Activated T-helper 2 cell treated with anti-CD3 and anti-CD28 coated beads, Interferon-gamma antibody, Interleukin-2, Interleukin-4, amounts not matched to agents 10 μg/mL and 5 μg/mL and 100 μg/mL, durations not matched to agents 14 hours and 24 hours and 36 hours (primary cell): ENCODE measurements at places on chromosomes 6 and 20. TPM values are rescaled to one million over a fixed set of nuclear protein-coding genes. Genes with fewer than 3 reads are reported as not detected.

DEFB126 gene
- not detected in 2 replicates for total RNA-seq

KCNB1 gene
- 0.05 TPM in 1 of 2 replicates, not detected in the other for total RNA-seq

RIPPLY2 gene
- not detected in 2 replicates for total RNA-seq

CDH4 gene
- not detected in 2 replicates for total RNA-seq

LIN28B gene
- total RNA-seq: 0.05 TPM in 2 replicates

- no peak for DNase-seq
Measured at GRCh38 chr20:22080985-22081384, 375.5 kb downstream of the PAX1 start.

GRCh38 chr20:48295445-48295903, 510.2 kb upstream of the SULF2 start:
- no peak for DNase-seq

- DNase-seq: peak; percentile 26
Measured at GRCh38 chr6:41066867-41067304, 5.3 kb downstream of the OARD1 start.

GRCh38 chr6:42963855-42964605, 3.5 kb downstream of the GNMT start:
- DNase-seq: no peak

- no peak for DNase-seq
Measured at GRCh38 chr6:74899416-74899815, 306.4 kb downstream of the COL12A1 start.

DNA sequence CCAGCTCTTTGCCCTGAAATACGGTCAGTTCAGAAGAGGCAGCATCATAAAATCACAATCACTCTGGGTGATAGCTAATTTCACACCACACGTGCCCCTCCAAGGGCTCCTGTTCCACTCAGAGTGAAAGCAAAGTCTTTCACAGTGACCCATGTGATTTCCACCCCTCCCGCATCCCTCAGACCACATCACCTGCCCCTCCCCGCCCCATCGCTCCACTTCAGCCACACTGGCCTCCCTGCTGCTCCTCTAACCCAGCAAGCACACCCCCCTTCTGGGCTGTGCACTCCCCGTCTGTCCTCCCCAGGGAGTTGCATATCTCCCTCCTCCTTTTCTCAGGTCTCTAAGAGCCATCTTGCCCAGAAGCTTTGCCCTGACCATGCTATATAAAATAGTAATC, 74.5 kb downstream of the PSMG4 start:
- no peak for DNase-seq

DNA sequence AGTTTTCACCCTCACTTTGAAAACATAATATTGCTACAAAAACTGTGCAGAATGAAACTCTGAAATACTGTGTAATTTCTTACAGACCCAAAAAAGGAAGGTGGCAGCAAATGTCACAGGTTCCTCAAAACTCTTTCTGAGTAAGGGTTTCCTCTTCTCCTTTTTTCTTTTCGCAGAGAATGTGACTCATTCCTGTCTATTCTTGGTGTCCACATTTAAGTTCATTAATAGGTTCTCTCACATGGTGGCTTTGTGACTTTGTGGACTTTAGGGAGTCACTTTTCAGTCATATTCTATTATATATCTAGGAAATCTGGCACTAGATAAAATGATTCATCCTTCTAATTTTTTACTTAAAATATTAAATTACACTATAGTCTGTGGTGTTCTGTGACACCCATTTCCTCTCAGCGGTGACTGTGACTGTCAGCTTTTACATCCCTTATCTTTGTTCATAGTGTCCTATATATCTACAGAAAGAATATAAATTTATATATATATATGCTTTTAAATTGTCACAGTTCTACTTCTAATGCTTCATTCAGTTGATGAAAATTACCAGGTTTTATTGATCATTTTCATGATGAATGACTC, 126.8 kb upstream of the HCRTR2 start:
- DNase-seq: no peak

GRCh38 chr6:3712827-3713665, 38.5 kb downstream of the PXDC1 start:
- no peak for DNase-seq

DNA sequence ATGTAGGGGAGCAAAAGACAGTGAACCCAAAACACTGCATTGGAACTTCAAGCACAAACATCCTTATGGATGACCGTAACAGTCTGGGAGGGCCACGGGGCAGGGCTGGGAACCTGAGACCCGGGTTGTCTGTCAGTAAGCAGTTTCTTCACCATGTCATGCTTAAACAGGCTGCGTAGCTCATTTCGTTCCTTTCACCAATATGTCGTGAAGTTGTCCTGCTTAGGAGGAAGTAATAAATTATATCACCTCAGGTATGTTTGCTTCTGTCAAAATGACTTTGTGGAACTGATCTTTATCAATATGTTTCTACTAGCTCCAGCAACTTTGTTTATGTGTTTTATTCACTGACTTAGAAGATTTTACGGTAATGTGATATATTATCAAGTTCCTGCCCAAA, 12.4 kb upstream of the MAK start:
- DNase-seq: no peak
